ENCODE measurements at places on chromosomes 2 and 18.

DNA sequence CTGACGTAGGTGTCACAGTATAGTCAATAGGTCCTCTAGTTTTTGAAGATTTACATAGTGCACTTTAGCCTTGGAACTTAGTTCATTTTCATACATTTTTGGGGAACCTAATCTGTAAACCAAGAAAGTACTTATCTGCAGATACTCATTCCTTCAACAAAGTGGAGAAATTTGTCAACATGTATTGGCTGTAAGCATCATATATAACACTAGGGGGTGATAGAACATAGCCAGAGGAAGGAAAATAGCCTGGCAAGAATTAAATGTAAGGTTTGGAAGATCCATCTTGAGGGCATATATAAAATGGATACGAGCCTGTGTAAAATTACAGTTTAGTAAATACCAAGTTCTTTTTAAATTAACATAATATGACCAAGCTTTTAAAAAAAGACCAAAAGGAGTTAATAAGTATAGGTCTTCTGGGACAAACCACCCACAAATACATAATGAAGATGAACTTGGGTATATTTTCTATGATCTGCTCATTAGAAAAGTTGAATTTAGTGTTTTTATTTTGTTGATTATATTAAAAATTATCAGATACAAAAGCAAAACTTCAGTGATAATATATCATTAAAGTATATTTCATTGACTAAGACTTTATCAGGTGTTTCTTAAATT, 18.2 kb downstream of the RPL37A start:
- DNase-seq: peak; percentile 51

DNA sequence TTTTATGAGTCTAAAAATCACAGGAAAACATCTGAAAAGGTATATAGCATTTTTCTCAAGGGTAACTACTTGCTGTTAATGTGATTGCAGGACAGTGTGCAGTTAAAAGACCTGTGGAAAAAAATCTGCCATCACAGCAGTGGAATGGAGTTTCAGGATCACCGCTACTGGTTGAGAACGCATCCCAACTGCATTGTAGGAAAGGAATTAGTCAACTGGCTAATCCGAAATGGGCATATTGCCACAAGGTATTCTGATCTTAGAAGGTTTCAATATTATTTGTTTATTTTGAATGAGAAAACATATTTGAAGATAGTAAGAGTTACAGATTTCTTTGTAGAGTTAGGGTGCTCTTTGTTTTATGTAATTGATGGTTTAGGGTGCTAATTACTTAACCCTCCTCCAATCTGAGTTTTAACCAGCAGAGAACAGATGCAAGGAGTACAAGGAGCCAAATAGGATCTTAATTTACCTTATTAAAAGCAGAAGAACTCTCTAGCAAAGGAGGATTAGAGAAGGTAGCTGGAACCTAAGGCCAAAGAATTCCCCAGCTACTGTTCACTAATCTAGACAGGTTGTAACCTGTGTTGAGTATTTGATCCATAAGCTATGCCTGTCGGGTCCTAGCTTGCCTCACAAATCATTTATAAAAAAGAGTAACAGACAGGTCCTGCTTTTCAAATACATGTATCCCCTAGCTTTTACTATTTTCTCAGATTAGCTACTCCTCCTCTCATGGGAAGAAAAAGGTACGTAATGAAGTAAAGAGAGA, 35.0 kb downstream of the PIKFYVE start:
- DNase-seq: no peak

DNA sequence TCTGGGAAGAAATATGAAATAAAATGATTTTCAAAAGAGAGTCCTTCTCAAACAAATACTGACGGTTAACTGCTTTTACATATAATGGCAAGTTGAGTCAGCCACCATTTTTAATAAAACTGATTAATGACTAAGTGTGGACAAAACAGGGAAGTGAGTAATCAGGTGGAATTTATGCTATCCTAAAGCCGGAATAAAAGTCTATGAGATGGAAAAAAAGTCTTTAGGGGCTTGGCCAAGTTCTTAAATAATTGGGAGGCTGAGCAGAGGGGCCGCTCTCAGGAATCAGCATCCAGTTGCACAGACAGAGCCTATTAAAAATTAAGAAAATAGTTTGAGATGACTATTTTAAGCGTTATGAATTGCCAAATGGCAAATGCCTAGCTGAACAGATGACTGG, 58.6 kb upstream of the AFF3 start:
- no peak for DNase-seq

- no peak for DNase-seq
Observed at GRCh38 chr2:64731746-64732145, 78.0 kb upstream of the SERTAD2 start.

DNA sequence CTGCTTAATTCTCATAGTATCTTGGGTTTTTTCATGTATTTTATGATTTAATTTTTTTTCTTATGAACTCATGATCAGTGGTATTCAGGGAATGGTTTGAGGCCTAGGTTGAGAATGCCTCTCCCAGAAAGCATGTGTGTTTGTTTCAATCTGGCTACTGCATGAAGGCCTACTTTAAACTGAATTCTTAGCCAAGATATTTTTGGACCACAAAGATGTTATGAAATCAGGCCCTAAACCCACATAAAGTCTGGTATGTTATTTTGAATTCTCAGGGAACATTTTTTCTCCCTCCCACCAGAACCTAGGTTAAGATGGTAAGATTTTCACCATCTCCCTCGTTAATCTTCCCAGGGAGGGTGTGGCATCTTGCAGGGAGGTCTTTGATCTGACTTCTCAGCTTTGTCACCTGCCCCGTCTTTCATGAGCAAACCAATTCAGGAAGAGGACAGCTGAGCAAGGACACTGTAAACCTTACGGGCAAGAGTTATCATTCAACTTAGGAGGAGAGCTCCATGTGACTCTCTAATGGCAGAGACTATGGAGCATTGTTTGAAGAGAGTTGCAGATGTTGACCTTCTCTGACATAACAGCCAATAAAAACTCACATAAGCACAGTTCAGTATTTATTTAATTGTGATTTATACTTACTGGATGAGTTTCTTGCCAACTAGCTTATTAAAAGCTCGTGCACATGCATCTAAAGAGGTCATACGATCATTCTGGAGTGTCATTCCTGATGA, 21.3 kb upstream of the ACKR3 start:
- no peak for DNase-seq

DNA sequence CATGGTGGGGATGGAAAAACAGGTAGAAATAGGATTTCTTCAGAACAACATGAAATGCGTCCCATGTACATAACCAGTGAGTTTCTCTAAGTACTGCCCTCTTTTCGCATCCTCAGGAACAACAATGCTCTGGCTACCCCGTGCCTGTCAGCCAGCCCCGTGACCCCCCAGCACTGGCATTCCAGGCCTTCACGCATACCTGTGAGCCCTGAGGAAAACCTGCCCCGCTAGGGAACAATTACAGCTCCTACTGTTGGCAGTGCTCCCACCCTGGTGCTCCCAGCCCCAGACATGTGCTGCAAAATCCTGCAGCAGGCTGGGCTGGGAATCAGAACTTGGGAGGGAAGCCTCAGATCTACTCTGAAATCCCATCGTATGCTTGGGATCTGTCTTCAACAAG, 9.1 kb downstream of the SMAD7 start:
- DNase-seq: no peak

DNA sequence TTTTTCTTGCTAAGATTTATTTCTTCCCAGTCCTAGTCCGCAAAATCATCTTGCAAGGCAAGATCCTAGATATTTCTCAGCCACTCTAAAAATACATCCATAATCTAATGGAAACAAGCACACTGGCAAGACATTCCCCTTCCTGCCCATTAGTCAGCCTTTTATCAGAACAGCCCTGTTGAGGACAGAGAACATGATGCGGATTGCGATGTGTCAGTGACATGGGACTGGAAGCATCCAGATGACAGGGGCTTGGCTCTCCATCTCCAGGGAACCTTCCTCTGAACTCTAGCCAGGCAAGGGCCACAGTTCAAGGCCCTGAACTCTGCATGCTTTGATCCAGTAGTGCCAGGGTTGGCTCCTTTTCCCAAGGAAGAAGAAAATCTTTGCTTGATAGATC, 70.0 kb downstream of the VSNL1 start:
- DNase-seq: no peak

GRCh38 chr2:36411962-36412444, 56.4 kb downstream of the CRIM1 start:
- DNase-seq: no peak

DNA sequence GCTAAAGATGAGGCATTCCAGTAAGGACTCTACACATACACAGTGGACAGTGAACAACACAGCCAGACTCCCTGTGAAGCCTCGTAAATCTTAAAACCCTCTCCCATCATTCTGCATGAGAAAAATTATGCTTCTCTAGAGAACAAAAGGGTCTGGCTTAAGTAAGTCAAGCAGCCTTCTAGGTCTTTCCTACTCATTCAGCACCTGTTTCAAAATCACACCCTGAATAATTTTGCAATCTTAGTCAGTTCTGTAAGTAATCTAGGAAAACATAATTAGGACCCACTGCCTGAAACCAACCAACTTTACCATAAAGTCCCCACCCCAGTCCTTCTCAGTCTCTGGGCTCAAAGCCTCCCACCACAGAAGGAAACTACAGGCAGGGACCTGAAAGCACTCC, 19.7 kb downstream of the IAH1 start:
- DNase-seq: no peak

GRCh38 chr2:8103085-8103708, 578.7 kb upstream of the ID2 start:
- no peak for DNase-seq

DNA sequence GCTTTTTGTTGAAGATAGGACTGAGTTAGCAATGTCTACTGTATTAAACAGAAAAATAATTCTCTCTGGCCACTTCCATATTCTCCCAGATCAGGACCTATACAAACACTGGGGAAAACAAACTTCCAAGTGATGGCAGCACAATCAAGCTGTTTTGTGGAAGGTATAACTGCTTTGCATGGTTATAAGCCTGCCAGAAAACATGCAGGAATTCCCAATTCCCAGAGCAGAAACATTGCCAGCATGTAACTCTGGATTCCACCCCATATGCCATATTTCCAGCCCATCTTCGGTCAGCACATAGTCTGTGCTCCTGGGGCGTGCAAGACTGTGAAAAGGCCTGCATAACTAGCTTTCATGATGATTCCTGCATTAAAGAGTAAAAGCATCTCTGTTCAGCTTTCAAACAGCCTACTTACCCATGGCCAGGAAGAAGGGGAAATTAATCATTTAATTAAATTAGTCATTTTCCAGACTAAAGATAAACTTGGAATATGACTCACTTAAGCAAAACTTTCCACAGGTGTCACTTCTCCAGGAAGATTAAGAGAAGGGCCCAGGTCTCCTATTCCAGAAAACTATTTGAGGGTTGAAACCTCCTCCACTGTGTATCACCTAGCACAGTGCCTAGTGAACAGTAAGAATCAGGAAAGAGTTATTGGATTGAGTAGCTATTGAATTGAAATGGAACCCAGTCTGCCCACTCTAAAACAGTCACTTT, 280.5 kb downstream of the NRXN1 start:
- no peak for DNase-seq

DNA sequence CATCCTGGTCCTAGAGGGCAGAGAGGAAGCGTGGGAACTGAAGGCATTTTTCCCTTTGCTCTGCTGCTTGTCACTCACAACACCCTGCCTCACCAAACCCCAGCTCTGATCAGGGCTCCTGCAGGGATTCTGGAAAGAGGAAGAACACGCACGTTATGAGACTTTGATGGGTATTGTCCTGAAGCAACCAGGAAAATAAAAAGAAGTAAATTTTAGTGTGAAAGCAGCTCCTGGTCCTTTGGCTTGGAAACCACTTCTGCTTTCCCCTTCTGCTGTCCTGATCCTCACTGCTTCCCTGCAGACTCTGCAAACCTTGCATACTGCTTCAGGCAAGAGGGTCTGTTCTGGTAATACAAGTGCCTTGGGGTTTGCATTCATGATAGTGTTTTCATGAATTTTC, 164.1 kb downstream of the SLC8A1 start:
- no peak for DNase-seq

DNA sequence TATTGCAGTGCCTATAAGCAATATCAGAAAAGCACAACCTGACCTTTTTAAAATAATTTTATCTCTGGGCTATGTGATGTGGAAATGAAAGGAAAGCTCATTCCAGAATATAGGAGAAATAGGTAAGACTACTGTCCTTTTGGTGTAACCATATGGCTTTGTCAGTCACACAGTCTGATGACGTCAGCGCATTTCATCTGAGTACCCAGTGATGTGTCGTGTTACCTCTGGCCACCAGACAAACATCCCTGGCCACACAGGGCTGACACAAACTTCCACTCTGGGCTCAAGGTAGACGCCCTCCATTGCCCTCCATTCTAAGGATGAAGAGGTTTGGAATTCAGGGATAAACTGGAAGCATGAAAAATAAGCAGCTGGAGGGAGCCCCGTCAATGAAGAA, 506.7 kb downstream of the CMPK2 start:
- no peak for DNase-seq

DNA sequence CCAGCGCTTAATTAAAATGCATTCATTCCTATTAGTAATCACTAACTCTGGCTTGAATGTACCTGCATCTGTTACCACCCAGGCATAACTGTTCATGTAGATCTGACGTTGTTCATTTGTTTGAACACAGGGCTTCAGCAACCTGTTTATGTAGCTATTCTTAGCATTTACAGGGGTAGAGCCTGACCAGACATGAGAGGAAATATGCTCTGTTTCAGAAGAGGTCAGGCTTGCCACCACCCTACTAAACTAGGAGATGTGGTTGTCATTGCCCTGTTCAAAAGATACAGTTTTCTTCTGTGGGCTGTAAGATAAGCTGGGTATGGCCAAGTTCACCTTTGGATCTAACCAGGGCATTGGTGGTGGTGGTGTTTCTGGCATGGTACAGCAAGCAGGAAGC, 8.8 kb downstream of the MGAT5 start:
- DNase-seq: no peak

Data from HTR-8/SVneo (cell line).